ENCODE measurements at places on chromosomes 6 and 20.

GRCh38 chr6:110841266-110841665, 26.0 kb upstream of the CDK19 start:
- DNase-seq = no peak

DNA sequence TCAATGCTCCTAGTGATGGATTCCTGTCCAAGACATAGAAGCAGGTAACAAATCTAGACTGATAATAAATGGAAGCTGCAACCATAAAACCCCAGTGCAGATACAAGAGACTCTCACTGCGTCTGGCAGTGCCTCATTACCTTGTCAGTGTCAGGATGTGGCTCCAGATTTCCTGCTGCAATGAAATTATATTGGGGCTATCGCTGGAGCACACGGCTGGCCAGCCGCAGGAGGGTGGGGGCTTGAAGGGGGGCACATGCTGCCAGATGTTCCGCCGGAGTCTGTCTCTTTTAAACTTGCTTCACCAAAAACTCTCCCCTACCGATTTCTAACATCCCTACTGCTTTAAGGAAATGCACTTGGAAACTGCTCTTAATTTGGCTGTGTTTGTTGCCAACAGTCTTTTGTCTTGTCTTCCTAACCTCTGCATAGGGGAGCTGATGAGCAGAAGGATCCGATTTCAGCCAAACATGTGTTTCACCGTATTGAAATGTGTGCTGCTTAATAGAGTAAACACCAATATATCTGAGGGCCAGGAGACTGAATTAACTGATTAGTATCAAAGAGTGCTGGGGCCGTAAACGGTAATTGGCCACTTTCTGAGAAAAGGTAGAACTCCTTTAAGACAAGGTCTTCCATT, 102.2 kb upstream of the EXOC2 start:
- DNase-seq = no peak

DNA sequence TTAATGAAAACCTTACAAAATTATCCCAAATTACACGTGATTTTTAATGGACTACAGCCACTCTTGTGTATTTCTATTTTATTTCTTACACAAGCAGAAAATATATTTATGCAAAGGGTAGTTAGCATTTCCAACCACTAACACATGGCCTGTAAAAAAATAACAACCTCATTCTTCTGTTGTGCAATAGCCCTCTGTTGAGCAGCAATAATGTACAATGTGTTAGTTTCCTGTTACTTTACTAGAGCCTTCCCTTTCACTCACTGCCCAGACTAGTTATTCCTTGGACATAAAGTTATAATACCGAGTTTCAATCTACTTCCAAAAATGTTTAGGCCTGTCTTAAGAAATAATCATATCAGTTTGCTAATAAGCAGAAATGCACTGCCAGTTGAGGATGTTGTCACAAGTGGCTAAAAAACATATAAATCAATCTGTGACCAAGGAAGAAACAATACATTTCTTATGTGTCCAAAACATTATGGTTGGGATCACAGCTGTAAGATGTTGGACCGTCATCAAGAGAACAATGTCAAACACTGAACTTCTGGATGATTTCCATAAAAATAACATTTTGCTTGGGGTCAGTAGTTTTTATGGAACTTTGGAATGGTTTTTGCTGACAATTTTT, 73.6 kb upstream of the RNF146 start:
- no peak for DNase-seq

- DNase-seq = no peak
These were observed 531.0 kb downstream of the EPHA7 start for GRCh38 chr6:92888316-92888715.

- DNase-seq = no peak
These were observed 442.4 kb downstream of the CD83 start for GRCh38 chr6:14559746-14560536.

GRCh38 chr6:115194981-115195638, 852.3 kb upstream of the HS3ST5 start:
- no peak for DNase-seq

GRCh38 chr6:7073082-7073820, 34.5 kb upstream of the RREB1 start:
- DNase-seq = no peak

- DNase-seq = no peak
These were observed 283.7 kb downstream of the ESR1 start for GRCh38 chr6:152091201-152091600.

- DNase-seq = no peak
These were observed 39.9 kb upstream of the BEND6 start for GRCh38 chr6:56914798-56915658.

DNA sequence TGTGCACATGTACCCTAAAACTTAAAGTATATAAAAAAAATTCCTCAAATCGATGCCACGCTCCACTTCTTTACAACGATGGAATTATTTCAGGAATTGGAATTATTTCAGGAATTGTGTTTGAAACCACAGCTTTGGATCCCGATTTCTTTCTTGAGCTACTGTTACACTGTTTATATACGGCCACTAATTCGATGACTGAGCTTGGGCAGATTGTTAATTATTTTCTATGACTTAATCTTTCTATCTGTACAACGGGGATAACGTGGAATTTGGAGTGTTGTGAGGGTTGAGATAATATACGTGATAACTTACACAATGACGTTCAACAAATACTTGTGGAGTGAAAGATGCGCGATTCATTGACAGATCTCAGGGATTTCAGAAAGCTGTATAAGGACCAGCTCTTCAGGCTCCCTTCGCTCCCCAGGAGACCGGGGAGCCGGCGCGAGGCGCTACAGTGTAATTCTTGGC, 171.3 kb downstream of the SLC16A10 start:
- DNase-seq = no peak

DNA sequence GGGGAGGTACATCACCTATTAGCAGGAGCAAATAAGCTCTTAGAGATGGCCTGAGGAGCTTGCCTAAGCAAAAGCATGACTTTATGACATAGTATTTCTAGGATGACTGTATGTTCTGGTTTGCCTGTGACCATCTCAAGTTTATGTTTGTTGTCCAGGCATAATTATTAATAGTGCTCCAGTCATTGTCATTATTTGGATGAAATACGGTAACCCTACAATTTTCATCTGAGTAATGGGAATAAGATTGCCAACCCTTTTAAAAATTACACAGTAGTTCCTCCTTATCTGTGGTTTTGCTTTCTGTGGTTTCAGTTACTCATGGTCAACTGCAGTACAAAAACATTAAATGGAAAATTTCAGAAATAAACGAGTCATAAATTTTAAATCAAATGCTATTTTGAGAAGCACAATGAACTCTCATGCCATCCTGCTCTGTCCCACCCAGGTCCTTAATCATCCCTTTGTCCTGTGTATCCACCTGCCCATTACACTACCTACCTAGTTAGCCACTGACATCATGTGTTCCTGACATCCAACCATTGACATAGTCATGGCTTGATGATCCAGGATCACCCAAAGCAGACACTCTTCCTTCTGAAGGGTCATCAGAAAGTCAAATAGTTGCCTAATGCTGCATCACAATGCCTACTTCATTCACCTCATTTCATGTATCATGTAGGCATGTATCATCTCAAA, 27.0 kb upstream of the TFB1M start:
- DNase-seq = no peak

DNA sequence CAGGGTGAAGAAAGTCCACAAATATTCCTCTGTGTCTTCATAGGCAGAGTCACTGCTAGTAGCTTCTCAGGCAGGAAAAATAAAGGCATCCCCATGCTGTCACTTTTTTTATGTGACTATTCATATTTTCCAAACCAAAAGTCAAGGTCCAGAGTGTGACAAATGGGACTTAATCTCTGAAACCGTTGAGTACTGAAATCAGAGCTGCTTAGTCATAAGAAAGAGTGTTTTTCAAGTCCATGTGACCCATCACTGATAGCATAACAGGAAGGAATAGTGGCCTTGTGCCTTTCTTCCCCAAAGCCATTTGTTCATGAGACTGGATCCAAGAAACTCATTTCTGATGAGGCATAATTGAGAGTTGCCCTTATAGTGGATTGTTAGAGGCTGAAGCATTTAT, 210.3 kb upstream of the TSHZ2 start:
- no peak for DNase-seq

DNA sequence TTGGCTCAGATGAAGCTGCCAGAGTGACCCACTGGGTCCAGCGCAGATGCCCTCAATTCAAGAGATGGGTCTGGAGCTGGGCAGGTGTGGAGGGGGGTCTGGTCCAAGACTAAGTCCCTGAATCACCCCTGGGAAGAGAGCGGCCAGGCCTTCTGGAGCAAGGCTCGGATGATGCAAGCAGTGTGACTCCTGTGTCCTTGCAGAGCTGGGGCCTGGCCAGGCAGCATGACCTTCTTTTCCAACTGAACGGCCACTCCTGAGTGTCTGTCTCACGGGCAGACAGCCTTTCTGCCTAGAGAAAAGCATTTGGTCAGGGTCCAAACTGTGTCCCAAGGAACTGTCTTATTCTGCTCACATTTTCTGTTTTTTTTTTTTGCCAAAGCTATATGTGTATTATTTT, 42.6 kb upstream of the FNDC1 start:
- DNase-seq = no peak

- DNase-seq = no peak
These were observed 4.6 kb downstream of the UCKL1 start for GRCh38 chr20:63951398-63952209.

- no peak for DNase-seq
These were observed 26.5 kb downstream of the HEBP2 start for GRCh38 chr6:138430361-138431145.

DNA sequence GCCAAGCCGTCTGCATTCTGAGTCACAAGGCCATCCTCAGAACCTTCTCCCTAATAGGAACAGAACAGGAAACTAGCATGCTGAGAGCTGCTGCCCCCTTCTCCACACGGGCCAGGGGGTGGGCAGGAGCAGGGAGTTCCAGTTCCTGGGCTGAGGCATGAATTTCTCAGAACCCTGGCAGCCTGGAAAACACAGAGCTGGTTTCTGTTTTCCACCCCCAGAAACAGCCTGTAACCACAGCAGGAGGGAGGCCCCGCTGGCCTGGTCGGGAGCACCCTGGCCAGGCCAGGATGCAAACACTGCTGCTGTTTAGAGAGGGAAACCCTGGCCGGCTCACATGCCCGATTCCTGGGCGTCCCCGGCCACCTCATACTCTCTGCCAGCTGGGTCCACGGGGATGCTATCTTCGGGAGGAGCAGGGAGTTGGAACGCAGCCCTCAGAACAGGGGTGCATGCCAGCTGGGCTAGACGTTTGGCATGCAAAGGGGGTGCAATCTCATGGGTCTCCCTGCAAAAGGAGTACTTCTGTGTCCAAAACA, 130.1 kb downstream of the NFATC2 start:
- no peak for DNase-seq
